EL (cell line): ENCODE measurements at places on chromosomes 2 and 18.

DNA sequence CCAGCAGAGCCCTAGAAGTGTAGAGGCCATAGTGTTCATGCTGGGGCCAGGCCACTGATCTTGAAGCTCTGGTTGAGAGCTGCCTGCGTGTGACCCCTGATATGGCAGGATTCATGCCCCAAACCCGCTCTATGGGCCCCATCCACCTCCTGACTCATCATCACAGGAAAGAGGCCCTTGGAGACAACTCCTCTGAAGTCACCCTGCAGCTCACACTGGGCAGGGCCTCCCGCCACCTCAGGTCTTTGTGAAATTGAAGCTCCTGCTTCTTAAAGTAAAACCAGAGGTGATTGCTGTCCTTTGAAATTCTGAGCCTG, 12.0 kb upstream of the TUBB6 start:
- peak; percentile 73 for DNase-seq

GRCh38 chr2:198596985-198597384, 792.6 kb downstream of the PLCL1 start:
- no peak for DNase-seq

- DNase-seq: peak; percentile 94
Observed at GRCh38 chr2:172102391-172103359, at the start of gene DLX2. TSS of gene DLX2 (minus strand) at chr2:172102900. CDS start at chr2:172102538, 362 bp downstream.

- no peak for DNase-seq
Observed at GRCh38 chr2:240603081-240603835, 16.7 kb downstream of the CAPN10 start.

- DNase-seq: no peak
Observed at GRCh38 chr18:78773303-78773755, 206.3 kb upstream of the SALL3 start.

DNA sequence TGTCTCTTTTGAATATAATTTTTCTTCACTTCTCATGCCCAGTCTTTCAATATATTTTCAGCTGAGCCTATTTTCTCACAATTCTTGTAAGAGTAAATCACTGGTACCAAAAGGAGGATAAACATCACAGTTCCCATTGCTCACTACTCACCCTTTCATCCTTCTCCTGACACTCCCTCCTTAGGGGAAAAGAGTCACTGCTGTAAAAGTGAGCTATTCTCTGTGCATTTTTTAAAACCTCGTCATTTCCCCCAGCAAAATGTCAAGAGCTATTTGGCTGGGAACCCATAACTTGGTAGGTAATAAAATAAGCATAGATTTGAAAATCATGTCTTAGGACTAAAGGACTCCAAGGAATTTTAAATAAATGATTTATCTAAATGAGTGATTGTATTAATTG, 340.1 kb upstream of the GYPC start:
- peak; percentile 14 for DNase-seq

DNA sequence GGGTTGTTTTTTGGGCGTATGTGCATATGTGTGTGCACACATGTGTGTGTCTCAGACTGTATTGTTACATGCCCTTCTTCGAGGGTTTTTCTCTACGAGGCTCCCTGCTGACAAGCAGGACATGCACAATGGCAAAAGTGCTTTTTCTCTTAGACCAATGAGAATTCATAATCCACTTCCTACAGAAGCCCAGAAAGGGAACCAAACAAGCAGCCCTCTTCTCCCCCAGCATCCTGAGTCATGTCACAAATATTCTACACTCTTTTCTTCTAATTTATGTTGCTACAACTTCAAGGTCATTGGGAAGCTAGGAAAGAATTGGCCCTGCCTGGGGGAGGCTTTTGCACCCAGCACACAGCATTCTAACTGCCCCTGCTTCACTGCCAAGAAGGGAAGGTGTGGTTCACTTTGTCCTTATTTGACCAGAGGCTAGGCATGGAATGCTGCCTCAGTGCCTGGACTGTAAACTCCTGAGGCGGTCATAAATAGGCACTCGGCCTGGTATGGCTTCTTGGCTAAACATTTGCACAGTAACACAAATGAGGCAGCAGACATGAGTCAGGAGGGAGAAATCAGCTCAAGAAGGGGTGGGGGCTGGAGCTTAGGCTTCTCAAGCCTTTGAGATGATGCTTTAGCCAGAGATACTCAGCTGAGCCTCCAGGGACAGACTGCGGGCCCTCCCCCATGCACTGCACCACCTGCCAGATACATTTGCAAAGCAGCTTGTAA, 92.7 kb upstream of the KLF7 start:
- peak; percentile 100 for DNase-seq

GRCh38 chr2:219230059-219230540, 494 bp downstream of the ANKZF1 start:
- peak; percentile 72 for DNase-seq

DNA sequence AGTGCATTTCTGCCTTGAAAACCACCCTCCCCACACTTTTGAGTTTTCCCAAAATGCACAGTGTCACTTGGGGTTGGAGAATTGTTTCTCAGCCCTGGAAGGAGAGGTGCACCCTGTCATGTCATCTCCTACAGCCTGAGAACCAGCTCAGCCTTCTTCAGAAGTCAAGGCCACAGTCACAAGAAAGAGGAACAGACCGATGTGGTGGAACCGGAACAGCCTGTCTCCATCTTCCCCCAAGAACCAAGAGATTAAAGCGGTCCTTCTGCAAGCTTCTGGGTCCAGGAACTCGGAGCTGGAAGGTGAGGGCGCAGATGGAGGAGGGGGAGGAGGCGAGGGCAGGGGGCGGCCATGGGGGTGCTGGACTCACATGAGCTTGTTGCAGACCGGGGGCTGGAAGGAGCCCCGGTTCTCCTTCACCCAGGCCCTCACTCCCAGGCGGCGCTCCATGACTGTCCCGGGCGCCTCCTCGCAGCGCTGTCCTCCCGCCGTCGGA, 248 bp downstream of the HAAO start:
- DNase-seq: no peak

GRCh38 chr2:38602136-38602731, 494 bp downstream of the HNRNPLL start:
- DNase-seq: no peak

DNA sequence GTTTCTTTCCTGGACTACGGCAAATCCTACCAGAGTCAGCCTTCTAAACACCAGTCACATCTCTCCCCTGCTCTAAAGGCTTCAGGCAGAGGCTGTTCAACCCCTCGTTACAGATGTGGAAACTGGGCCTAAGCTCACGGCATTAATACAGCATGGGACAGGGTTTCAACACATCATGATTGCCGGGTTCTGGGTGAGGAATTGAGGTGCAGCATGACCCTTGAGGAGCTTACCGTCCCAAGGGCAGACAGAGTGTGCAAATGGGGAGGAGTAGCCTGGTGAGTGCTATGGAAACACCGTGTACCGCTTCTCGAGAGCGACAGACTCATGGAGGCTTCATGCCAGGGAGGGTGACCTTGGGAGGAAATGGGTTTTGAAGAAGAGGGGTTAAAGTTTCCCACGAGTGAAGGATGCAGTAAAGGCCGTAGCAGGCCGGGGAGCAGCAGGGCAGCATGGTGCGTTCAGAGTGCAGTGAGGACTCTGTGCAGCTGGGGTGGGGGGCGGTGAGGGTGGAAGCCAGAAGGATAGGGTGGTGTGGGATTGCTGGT, 51.1 kb downstream of the TGOLN2 start:
- DNase-seq: no peak

DNA sequence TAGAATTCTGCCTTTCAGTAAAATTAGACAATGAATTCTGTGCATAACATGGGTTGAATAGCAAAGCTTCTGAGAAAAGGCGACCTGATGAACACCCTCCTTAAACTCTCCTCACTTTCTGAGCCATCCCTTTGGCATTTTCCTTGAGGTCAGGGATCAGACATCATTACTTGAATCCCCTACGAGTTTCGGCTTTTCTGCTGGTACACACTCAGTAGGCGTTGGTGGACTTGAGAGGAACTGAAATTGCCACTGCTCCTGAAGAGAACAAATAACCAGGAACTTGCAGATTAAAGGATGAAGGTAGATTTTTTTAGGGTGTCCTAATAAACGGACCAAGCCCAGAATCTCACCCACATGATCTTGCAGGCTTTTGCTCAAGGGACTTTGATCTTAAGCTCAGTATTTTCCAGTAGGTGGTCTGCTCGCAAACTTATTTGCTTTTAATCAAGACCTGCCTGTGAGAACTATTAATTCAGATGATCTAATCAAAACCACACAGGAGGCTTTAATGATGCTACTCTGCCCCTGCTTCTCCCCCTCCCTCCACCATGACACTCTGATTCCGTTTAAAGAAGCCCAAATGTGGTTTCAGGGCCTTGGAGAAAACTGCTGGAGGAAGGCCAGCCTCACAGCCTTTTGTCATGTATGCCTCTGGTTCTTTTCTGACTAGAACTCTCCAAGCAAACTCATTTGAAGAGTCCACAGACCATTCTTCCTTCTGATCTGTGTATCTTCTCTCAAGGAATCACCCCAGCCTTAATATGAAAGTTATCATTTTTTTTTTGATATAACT, 124.9 kb downstream of the PRKCE start:
- peak; percentile 69 for DNase-seq

- no peak for DNase-seq
Observed at GRCh38 chr18:23244401-23244800, 109.1 kb downstream of the CABLES1 start.

GRCh38 chr2:111100765-111101162, 19.9 kb upstream of the BCL2L11 start:
- DNase-seq: no peak

DNA sequence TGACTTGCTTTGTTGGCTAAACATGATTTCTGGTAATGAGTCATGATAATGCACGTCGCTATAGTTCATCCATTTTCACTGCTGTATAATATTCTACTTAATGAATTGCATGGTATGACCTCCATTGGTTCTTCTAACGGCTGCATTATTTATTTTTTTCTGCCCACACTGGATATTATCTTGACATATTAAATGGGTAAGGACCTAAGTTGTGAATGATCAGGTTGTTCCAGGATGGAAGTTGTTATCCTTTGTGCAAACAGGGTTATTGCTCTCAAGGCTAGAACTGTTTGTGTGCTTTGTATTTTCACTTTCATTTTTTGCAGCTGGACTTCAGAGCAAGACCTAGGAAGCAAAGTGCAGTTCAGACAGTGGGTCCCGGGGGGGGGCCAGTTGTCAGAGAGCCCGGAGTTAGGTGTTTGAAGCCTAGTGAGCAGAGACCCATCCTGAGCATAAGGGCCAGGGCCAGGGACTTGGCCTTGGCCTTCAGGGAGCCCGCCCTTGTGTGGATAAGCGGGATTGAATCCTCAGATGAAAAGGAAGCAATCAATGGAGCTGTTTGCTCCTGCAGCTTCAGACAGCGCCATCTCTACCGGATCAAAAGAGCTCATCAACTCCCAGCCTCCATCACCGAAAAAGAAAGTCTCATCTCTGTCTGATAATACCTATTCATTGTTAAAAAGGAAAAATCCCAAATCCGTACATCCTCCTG, 48.2 kb downstream of the AGAP1 start:
- no peak for DNase-seq

DNA sequence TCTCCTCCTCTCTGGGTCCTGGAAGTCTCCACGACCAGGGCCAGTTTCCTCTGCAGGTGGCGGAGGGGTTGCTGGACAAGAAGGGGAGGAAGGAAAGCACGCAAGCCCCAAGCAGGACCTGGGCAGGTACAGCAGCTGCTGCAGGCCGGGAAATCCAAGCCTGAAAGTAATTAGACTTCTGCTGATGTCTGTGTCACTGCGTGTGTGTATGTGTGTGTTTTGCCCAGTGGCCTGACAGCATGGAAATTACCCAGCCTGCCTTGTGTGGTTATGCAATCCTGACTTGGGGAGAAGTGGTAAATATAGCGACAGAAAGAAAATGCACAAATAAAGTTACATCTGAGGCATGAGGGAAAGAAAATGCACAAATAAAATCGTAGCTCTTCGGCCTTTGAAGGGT, 121.8 kb upstream of the ZBTB14 start:
- DNase-seq: no peak
